ENCODE measurements at places on chromosomes 1 and 21. TPM values are rescaled to one million over a fixed set of nuclear protein-coding genes. Genes with fewer than 3 reads are reported as not detected.

The POU2F1 gene
- 15.0 TPM for total RNA-seq

The EPHA8 gene
- total RNA-seq = not detected

The RAB7B gene
- not detected for total RNA-seq

The LIN28A gene
- not detected for total RNA-seq

The TMEM200B gene
- total RNA-seq = 1.5 TPM

The CFAP57 gene
- 0.88 TPM for total RNA-seq

The SMPDL3B gene
- total RNA-seq = not detected

The KLHDC8A gene
- not detected for total RNA-seq

The RIPK4 gene
- not detected for total RNA-seq

The GBP6 gene
- total RNA-seq = not detected

The SMIM1 gene
- 1.2 TPM for total RNA-seq

The NENF gene
- total RNA-seq = 23.0 TPM

The SLC45A3 gene
- total RNA-seq = 16.9 TPM

The TRAPPC10 gene
- 44.4 TPM for total RNA-seq

The RRP1 gene
- total RNA-seq = 35.0 TPM

The CELSR2 gene
- total RNA-seq = 2.2 TPM
